ENCODE measurements at places on chromosomes 5 and 9.

DNA sequence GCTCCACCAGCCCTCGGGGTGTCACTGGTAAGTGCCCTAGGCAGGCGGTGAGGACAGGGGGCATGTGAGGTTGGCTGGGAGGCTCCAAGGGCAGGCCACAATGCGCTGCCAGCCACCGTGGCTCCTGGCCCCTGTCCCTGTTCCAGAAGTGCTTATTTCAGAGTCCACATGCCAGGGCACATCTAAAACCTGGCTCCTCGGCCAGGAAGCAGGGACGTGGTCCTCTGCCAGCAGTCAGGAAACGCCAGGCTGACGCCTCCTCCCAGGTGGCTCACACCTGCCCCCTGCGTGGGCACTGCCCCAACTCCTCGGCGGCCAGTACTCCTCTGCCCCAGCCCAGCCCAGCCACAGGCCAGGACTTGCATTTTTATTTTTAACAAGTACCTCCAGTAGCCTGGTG lies 68.5 kb downstream of the SECISBP2 start:
- DNase-seq: no peak

- no peak for DNase-seq
Observed at GRCh38 chr5:39100851-39101396, 26.7 kb upstream of the RICTOR start.

DNA sequence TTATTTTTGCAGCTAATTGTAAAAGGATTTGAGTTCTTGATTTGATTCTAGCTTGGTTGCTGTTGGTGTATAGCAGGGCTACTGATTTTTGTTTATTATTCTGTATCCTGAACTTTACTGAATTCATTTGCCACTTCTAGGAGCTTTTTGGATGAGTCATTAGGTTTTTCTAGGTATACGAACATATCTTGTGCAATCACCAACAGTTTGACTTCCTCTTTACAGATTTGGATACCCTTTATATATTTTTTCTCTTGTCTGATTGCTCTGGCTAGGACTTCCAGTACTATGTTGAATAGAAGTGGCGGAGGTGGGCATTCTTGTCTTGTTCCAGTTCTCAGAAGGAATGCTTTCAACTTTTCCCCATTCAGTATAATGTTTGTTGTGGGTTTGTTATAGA lies 210.8 kb downstream of the FGF10 start:
- DNase-seq: peak; percentile 70

- no peak for DNase-seq
Observed at GRCh38 chr5:156356238-156356637, 29.3 kb downstream of the SGCD start.

DNA sequence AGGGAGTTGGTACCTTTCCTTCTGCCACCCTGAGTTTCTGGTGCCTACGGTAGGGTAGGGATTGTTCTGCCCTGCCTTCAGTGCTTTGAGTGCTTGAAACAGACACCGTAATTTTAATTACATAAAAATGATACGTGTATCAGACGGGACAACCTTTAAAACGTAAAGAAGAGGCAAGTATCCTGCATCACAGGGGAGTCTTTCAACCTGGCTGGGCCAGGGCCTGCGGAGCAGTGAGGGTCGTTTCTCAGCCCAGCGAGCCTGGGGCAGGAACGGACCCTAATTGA lies 483 bp upstream of the DAB2IP start:
- DNase-seq: no peak

GRCh38 chr5:31757806-31758205 lies 118.9 kb downstream of the PDZD2 start:
- no peak for DNase-seq

DNA sequence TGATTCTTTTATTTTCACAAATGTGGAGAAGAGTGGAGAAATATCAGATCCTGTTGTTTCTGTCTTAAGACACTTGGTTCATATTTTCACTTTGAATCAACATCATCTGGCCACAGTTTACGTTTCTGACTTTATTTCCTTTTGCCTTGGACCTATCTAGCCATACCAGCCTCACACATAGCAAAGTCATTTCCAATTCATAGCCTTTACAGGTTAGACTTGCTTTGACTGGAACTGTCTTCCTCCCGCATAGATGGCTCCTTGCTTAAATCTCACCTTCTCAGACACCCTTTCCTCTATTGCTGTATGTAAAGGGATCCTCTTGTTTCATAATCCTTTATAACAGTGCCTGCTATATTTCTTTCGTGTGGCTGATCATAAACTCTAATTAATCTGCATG lies 297.8 kb downstream of the SH3GL2 start:
- DNase-seq: no peak

DNA sequence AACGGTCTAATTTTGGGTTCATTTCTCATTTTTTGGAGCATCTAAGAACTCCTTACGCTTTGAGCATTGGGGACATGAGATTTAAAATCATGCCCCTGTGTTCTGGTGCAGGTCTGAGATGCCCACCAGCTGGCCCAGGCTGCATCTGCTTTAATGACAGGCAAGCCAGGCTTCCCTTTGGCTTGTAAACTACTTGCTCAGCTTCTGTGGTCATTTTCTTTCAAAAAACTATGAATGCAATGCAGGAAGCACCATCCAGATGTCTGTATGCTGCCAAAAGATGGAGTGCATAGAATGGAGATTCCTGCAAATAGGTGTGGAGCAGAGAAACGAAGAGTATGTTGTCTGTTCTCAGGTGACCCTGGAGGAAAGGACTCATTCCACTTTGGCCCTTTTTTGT lies 399.9 kb upstream of the ADAMTSL1 start:
- no peak for DNase-seq

GRCh38 chr5:59795141-59795540 lies 98.4 kb downstream of the PDE4D start:
- peak; percentile 56 for DNase-seq

- peak; percentile 71 for DNase-seq
Observed at GRCh38 chr9:34500623-34501267, 22.0 kb downstream of the ENHO start.

DNA sequence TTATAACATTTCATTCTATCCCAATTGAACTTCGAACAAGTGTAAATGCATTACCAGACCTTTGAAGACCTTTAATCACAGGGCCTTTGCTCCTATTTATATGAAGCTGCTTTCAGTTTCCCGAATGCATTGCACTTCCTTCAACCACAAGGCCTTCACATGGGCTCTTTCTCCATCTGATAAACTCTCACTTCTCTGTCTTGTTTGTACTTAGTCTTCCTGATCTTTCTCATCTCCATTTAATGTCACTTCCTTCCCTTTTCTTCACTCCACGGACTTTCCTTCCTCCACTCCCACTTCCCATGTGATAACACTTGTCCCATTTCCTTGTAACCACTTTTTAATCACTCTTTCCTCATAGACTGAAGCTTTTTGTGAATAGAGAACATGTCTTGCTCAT lies 74.3 kb upstream of the TNC start:
- peak; percentile 79 for DNase-seq

DNA sequence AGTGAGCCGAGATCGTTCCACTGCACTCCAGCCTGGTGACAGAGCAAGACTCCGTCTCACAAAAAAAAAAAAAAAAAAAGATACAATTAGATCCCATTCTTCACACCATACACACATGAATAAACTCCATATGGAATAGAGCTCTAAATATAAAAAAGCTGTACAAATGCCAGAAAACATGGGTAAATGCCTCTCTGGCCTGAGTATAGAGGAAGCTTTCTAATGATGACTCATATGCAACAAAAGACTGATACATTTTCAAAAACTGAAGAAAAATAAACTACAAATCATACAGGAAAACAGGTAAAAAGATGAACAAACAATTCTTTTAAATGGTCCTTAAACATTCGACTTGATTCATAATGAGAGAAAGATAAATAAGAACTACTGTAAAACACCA lies 8.6 kb downstream of the ZFP62 start:
- no peak for DNase-seq

GRCh38 chr9:109846776-109847175 lies 66.8 kb downstream of the PALM2AKAP2 start:
- no peak for DNase-seq

DNA sequence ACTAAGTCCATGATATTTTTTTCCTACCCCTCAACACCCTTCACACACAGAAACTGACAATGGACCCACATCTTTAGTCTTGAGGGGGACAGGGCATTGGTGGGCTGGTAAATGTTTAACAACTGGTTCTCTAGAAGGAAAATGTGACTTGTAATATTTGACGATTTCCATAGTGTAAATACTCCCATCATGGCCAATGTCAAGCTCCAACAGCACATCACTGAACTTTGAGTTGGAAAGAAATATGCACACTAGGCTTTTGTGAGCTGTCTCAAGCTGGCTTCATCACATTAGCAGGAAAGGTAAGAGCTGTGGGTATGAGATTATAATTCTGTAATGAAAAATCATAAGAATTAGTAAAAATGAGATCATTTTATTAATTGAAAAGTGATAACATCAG lies 189.9 kb upstream of the PRLR start:
- no peak for DNase-seq

DNA sequence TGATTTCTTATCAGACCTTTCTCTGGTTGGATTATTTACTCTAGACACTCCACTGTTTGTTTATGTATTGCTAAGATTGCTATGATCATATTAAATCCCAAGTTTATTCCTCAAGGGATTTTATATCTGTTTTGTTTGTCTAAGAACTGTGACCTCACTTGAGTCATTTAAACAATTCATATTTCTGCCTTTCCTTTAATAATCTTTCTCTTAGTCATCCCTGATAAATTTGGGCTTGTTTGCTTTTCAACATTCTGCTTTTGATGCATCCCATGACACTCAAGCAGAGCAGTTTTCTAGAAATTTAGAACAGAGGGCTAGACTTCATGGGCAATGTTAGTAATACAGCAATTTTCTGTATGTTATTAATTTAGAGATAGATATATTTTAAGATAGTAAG lies 231.6 kb upstream of the TNC start:
- DNase-seq: no peak

GRCh38 chr5:136094913-136095641 lies 37.6 kb upstream of the SMAD5 start:
- no peak for DNase-seq

DNA sequence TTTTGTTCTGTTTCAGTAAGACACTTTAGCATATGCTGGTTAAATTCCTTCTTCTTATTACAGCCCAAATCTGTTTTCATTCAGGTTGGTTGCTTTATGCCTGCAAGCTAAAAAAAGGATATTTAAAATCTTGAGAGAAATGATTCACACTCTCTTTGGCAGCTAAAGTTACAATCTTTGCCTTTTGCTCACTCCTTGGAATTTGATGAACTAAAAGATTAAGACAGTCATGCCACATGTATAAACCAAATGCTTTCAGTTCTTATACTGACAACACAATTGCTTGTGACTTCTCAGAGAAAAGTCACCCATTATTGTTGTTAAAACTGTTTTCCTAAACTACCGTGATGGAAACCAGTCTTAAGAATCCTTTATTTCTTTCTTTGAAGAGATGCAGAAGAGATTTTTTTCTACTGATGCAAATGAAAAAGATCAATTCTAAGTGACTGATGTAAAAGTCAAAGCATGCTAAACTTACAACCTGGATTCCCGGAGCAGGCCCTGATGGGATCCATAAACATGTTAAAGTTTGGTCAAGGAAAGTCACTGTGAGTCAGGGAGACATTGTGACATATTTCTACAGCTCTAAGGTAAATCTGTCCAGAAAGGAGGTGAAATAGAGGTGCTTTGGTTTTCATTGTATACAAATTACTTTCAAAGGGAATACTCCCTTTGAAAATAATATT lies 144.2 kb upstream of the CDH10 start:
- DNase-seq: no peak

DNA sequence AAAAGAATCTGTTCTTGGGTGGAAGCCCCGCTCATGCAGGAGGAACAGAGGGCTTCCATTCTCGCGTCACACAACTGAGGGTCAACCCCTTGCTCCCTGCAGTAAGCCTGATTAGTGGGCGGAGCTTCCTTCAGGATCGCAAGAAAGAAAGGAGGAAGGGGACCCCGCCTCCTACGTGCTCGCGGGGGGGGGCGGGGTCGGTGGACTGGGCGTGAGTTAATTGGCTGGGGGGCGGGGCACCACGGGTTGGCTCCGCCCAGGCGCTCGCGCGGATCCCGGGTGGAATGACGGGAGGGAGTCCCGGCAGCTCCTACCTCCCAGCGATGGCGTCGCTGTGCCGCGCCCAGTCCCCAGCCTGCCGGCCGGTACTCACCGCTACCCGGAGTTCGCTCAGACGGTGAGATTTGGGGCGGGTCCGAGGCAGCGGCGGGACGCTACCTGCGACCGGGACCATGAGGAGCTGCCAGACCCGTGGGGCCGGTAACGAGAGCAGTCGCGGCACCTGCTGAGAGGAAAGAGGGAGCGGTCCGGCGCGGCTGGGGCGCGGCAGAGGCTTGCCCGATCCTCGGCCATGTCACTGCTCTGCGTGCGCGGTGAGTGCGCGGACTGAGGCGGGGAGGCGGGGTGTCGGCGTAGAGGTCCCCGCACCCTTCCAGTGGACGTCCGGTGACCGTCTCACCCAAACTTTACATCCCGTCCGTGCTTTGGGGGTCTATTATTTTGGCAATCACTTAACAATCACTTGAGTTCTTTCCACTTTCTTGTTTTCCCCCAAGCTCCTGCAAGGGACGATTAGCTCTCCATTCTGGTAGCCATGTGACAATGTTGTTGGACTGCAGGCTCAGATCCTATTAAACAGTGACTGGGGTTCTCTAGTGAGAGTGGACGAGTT lies at the start of gene UNC13B:
UNC13B (plus strand) TSS at position 297 of the 892 bp plus-strand sequence; CDS start at position 572, 275 bp downstream.
- DNase-seq: peak; percentile 95

- no peak for DNase-seq
Observed at GRCh38 chr5:116834796-116835515, 260.3 kb upstream of the SEMA6A start.

GRCh38 chr5:74526111-74526510 lies 114.4 kb downstream of the ENC1 start:
- no peak for DNase-seq

DNA sequence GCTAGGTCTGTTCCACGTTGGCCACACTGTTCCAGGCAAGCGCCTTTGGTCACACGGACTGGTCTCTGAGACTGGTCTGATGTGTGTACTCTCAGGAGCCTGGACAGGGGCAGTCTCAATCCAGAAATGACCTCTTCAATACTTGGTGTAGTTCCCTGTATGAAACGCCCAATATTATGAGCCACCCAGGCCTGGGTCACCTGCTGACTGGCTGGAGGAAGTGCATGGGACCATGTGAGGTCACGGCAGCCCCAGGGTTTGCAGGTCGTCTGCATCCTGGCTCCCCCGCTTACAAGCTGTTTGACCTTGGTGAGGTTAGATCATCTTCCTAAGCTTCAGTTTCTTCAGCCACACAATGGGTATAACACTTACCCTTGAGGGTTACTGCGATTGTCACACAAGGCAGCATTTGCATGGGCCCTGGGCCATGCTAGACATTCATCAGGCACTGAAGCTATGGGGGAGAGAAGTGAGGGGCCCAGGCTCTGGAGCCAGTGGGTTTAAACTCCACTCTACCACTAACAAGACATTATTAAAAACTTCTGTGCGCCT lies 5.2 kb upstream of the GRHPR start:
- DNase-seq: no peak

- peak; percentile 83 for DNase-seq
Observed at GRCh38 chr9:105890046-105890822, 195.9 kb downstream of the TMEM38B start.

DNA sequence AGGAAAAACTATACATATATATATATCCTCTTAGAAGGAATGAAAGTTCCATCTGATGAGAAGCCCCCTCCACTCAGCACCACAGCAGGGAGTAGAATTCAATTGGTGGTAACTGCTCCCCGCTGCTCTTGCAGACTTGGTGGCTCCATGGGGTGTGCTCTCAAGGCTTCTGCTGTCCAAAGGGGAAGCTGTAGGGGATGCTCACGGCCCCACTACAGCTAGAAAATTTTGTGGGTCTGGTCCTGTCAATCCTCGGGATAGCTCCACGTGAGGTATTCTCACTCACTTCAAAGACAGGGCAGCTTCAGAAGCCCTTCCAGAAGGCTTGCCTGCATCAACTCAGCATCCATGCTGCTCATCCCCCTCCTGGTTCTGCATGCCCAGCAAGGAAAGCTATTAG lies 247.2 kb downstream of the CETN3 start:
- DNase-seq: no peak

GRCh38 chr9:23740531-23740930 lies 85.5 kb downstream of the ELAVL2 start:
- DNase-seq: no peak
